ENCODE measurements at places on chromosomes 11 and 22.

GRCh38 chr11:126948563-126948962 lies 52.0 kb downstream of the KIRREL3 start:
- DNase-seq: no peak

DNA sequence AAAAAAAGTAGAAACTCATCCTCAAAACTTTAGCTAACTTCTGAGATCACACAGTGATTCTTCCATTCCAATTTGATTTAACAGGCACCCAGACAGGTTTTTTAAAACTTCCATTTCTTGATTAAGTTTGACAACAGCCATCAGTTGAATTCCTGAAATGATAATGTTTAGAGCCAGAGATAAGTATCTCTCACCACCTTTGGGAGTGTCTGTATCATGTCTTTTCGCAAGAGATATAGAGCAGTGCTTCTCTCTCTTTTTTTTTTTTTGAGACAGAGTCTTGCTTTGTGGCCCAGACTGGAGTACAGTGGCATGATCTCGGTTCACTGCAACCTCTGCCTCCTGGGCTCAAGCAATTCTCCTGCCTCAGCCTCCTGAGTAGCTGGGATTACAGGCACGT lies 41.7 kb upstream of the BMAL1 start:
- no peak for DNase-seq

DNA sequence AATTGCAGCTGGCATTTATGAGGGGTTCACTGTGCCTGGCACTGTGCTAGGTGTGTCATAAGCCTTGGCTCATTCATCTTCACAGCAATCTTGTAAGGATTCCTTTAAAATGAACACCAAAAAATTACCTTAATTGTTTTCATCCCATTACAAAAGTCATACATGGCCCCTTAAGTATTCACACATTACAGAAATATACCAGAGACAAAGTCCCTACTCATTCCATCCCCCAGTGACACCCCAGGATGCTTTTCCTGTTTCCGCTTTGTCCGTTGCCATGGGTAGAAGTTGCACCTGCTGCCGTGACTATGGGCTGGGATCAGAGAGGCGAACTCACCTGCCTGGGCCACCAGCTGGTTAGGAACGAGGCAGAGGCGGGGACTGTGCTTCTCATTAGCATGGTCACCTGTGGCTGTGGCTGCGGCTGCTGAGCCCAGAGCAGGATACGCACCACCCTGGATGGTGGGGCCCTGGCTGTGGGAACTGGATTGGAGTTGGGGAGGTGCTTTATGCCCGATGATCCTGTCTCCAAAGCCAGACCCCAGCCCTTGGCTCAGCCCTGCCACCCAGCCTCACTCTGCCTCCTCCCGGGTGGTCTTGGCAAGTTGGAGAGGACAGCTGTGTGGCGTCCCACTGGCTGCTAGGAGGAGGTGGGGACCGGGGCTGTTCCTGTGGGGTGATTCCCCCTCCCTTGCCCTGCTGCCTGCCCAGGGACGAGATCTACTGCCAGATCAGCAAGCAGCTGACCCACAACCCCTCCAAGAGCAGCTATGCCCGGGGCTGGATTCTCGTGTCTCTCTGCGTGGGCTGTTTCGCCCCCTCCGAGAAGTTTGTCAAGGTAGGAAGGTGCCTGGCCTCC lies 60.8 kb downstream of the MYO7A start:
- DNase-seq: no peak

GRCh38 chr11:8206251-8207079 lies 37.6 kb upstream of the RIC3 start:
- DNase-seq: peak; percentile 38

- DNase-seq: peak; percentile 1
These were observed 248.1 kb downstream of the CNTN5 start for GRCh38 chr11:99268886-99269285.

- DNase-seq: no peak
These were observed 13.6 kb downstream of the TP53I11 start for GRCh38 chr11:44936951-44937543.

DNA sequence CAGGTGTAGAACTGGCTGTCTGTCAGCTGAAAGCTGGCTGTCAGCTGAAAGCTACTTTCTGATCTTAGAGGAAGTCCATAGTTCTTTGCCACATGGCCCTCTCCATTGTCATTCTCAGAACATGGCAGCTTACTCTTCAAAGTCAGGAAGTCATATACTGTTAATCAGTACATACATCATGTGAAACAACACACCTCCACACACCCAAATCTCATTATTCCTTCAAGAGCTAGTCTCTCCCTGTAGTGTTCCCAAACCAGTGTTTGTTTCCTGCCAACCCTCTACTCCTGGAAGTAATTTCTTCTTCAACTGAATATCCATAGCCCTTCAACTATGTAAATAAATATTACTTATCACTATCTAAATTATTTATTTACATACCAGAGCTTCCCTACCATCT lies 58.9 kb downstream of the OR5AK2 start:
- DNase-seq: no peak

GRCh38 chr11:93895106-93895862 lies 44.9 kb upstream of the VSTM5 start:
- peak; percentile 72 for DNase-seq

DNA sequence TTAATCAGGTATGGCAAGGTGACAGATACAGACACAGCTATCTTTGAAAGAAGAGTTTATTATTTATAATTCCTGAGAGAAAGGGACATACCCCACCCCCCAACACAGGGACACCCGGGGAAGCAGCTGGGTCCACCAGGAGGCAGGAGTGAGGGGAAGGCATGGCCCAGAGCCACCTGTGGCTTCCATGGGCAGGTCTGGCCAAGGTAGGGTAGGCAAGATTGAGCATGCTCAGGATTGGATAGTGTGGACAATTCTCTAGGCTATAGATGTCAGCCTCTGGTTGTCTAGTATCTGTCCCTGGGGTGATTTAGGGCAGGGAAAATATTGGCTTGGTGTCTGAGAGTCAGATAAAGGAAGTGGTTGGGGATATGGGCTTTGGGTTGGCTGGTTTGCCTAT lies 27.5 kb upstream of the SMIM35 start:
- peak; percentile 58 for DNase-seq

DNA sequence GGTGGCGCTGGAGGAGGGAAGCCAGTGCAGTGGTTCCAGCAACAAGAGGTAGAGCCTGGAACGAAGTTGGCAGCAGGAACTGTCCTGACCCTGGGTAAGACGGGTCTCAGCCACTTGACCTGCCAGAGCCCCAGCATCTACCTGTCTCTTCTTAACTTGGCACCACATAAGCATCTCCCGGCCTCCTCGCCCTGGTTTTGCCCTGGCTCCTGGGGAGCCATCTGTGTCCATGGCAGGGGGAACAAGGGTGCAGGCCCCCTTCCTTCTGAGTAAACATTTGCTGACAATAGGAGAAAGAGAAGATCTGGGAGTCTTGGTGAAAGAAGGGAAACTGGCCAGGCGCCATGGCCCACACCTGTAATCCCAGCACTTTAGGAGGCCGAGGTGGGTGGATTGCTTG lies 12.8 kb downstream of the P2RY2 start:
- no peak for DNase-seq

GRCh38 chr11:134034496-134035381 lies 34.1 kb upstream of the JAM3 start:
- peak; percentile 74 for DNase-seq

DNA sequence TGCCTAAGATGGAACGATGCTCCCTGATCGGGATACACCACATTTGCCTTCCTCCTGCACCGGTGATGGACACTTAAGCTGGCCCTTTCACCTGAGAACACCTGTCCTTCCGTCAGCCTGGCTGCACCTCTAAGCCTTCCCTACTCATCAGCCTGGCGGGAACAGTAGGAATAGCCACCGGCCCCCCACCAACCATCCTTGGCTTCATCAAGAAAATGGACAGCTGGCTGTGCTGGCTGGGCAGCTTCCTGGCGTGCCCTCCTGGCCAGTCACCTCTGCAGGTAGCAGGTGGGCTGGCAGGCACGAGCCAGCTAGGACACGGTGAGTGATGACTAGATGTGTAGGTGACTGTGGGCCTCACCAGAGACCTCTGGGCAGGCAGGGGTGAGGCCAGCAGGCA lies 142.8 kb downstream of the CTTN start:
- no peak for DNase-seq

DNA sequence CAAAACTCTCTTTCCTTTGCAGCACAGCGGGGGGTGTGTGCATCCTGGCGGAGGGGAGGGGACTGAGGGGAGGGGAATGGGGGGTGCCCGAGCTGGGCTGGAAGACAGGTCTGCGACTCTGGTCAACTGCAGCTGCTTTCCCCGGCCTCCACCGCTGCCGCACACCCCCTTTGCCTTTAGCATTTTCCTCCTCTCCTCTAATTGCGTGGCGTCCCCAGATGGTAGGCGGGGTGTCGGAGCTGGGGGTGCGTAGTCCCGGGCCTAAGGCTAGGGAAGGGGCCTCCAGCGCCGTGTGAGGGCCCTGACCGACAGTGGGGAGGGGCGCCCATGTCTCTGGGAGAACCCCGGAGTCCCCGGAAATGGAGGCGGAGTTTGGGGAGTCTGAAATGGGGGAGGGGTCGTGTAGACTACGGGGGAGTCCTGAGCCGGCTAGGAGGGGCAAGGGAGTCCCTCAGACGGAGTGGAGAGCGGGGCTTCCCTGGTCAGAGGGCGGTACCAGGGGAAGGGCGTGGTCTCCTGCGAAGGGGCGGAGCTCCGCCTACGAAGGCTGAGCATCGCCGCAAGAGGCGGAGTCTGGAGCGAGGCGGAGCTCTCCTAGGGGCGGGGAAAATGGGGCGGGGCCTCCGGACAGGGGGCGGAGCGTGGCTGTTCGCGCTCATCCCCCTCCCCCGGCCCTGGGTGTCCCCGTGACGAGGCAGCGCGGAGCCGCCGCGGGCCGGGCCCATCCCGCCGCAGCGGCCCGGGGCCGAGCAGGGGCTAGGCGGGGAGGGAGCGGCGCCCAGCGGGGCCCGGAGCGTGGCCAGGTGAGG lies at the start of gene PELI3:
PELI3 (plus strand) TSS at position 681 of the 809 bp plus-strand sequence. CDS start 1,224 bp downstream, outside the sequence.
- DNase-seq: peak; percentile 68

DNA sequence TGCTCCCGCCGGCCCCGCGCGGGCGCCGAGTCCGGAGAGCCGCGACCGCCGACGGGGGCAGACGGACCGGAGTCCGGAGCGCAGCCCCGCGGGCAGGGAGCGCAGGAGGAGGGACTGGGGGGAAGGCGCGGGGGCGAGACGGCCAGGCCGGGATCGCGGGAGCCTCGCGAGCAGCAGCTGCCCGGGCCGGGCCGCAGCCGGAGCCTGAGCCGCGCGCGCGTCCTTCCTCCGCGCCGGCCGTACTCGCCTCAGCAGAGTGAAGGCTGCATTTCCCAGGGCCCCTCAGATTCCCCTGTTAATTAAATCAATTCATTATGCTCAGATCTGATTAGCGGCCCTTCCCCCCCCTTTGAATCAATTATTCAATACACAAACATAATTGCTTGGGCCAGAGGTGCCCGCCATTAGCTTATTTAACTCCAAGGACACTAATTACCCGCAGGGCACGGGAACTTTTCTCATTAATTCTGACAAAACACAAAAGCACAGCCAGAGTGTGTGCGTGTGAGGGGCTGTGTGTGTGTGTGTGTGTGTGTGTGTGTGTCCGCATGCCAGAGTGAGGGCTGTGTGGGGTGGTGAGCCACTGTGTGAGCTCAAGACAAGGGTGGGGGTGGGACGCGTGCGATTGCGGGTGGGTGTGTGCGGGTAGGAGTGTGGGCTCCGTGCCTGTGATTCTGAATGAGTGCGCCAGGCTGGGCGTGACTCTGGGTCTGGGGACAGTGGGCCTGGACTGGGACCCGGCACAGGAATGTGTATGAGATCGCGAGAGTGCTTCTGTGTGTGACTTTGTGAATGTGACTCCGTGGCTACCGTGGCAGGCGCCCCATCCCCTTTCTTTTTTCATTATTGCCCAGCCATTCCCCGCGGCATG lies 5.1 kb upstream of the LMO1 start:
- DNase-seq: no peak

DNA sequence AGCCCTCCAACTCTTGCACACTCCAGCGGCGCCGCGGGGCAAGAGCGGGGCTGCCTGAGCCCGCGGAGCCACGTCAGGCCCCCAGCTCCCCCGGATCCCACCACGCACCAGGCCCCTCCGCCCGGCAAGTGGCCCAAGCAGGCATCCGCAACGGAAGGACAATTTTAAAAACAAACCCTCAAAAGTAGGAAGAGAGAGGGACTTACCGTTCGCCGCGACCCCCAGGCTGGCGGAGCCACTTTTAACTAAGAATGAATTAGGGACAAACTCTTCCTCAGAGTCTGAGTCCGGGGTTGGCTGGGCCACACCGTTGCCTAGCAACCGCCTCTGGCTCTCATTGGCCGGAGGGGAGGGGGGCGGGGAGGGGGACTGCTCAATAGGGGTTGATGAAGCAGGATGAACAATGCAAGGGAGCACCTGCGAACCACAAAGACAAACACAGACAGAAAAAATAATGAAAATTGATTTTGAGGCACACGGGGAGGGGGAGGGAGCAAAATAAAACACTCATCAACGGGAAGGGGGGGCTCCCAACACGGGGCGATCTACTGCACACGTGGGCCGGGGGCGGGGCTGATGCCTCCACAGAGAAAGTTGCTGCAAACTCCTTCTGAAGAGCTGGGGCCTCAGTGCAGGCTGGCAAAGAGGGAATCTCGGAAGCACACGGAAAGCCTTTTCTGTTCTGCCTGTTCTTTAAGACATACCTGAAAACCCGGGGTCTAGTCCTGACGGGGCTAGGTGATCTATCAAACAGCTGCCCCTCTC lies 387.5 kb upstream of the NARS2 start:
- DNase-seq: no peak

- DNase-seq: no peak
These were observed 18.8 kb downstream of the FAR1 start for GRCh38 chr11:13687271-13687670.

DNA sequence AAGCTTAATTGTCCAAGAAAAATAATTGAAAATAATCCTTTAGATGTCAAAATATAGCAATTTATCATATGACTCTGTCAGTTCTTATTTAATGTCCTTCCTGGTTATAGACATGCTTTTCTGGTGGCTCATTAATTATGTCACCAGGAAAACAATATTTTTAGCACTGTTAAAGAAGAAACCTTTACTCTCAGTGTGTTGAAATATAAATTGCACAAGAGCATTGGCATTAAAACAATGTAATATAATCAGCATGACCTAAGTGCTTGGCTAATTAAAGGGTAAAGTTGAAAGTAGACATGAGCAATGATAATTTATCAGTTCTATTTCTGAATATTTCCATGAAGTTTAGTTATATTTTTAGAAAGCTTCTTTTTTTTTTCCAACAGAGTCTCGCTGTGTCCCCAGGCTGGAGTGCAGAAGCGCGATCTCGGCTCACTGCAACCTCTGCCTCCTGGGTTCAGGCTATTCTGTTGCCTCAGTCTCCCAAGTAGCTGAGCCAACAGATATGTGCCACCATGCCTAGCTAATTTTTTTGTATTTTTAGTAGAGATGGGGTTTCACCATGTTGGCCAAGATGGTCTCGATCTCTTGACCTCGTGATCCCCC lies 232.3 kb downstream of the JRKL start:
- DNase-seq: peak; percentile 73
